ENCODE measurements at places on chromosomes 13 and 19.

GRCh38 chr19:10727685-10728201 lies 9.9 kb downstream of the DNM2 start:
- DNase-seq, result no peak

- DNase-seq, result no peak
Observed at GRCh38 chr19:54916822-54917221, 10.9 kb downstream of the NCR1 start.

GRCh38 chr13:39253774-39254173 lies 215.5 kb downstream of the NHLRC3 start:
- no peak for DNase-seq

- no peak for DNase-seq
Observed at GRCh38 chr19:54677217-54677616, 14.4 kb downstream of the LILRB4 start.

GRCh38 chr13:31638577-31638976 lies 100.7 kb upstream of the RXFP2 start:
- DNase-seq, result no peak

- no peak for DNase-seq
Observed at GRCh38 chr13:43229506-43229905, 206.1 kb downstream of the DNAJC15 start.

GRCh38 chr19:40718774-40719391 lies 2.0 kb downstream of the ITPKC start:
- DNase-seq, result no peak

GRCh38 chr13:23707674-23708073 lies 137.5 kb downstream of the TNFRSF19 start:
- DNase-seq, result no peak

- no peak for DNase-seq
Observed at GRCh38 chr19:4609878-4610511, 29.3 kb upstream of the TNFAIP8L1 start.

DNA sequence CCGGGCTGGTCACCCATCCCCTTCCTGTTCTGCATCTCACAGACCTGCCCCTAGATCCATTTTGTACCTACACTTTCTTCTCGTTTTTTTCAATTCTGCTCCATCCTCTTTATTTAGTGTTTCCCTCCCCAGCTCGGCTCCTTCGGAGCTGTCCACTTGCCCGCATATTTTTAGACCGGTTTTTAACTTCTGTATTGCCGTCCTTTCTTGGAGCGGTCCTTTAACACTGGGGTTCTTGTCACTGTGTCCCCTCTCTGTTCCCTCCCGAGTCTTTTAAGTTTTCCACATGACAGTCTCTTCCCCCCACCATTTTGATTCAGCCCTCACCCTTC lies 1.7 kb downstream of the ARHGAP35 start:
- no peak for DNase-seq

GRCh38 chr13:38042771-38043170 lies 173.2 kb upstream of the TRPC4 start:
- DNase-seq, result no peak

DNA sequence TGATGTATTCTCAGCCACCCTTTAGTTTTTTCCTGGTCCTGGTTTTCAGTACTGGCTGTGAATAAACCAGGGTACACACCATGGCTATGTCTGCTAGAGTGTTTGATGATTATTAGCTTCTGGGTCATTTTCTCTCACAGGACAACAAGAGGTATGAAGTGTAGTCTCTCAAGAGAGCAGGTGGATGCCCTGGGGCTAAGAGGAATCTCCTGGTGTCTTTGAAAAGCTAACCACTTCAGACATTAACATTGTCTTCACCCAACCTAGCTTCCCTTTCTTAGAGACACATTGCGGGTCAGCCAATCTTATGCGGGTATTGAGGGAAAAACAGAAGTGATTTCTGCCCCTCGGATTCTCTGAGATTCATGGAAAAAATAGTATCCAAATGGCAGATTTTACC lies 1.6 kb downstream of the ZNF730 start:
- DNase-seq, result no peak

DNA sequence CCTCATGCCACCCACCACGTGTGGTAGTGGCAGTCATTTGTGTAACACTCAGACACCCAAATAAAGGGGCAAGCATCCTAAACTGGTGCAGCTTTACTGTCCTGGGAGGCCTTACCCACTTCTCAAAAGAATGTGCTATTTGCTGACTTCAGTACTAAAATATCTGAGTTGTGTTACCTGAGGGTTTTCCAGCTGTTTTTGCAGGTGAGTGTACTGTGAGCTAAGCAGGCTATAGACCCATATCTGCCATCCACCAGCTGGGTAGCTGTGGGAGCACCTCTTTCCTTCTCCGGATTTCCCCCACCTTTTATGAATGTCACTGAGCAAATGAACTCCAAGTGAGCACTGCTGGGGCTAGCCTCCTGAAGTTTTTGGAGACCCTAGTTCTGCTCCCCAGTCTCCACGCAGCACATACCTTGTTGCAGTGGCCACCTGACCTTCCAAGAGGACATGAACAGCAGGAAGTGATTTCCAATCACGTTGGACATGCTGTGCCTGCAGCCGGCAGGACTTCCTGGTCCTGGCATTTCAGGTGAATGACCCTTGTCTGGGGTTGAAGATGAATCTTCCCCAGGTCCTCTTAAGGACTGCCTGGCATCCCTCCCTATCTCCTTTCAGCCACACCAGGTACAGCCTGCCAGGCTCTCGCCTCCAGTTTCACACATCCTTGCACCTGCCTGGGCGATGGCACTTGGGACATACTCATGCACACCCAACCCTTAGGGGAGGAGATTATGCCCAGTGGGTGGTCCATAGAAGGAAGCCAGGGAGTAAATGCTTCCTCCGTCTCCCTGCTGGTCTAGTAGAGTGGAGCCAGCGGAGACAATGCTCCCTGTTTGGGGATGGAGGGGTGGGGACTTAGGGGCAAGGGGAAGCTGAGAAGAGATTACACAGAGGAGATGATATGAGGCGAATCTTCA lies 109.5 kb upstream of the SPATA13 start:
- DNase-seq, result no peak

GRCh38 chr13:50319635-50320255 lies 304.5 kb downstream of the KCNRG start:
- DNase-seq, result no peak

- DNase-seq, result no peak
Observed at GRCh38 chr13:100212904-100213553, 124.1 kb downstream of the PCCA start.

DNA sequence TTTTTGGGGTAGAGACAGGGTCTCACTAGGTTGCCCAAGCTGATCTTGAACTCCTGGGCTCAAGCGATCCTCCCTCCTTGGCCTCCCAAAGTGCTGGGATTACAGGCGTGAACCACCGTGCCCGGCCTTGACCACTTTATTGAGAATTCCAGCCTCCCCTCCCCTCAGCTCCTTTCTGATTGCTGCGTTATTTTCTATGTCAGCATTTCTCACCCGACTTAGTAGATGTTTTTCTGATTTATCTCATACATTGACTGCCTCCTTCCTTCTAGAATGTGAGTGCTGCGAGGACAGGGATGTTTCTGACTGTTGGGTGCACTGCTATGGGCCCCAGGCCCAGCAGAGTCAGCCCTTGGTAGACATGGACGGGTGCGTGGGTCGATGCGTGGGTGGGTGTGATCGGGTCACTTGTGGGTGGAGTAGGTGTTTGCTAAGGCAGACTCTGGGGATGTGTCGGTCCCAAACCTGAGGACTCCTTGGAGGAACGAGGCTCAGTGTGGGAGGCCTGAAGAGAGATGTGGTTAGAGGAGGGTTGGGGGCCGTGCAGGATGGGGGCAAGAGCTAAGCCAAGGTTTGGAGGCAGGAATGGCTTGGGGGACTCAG lies 34.2 kb upstream of the NCCRP1 start:
- no peak for DNase-seq

- DNase-seq, result peak; percentile 42
Observed at GRCh38 chr13:70253834-70254233, 145.6 kb upstream of the KLHL1 start.

GRCh38 chr19:4594201-4594600 lies 34.7 kb upstream of the SEMA6B start:
- DNase-seq, result no peak

DNA sequence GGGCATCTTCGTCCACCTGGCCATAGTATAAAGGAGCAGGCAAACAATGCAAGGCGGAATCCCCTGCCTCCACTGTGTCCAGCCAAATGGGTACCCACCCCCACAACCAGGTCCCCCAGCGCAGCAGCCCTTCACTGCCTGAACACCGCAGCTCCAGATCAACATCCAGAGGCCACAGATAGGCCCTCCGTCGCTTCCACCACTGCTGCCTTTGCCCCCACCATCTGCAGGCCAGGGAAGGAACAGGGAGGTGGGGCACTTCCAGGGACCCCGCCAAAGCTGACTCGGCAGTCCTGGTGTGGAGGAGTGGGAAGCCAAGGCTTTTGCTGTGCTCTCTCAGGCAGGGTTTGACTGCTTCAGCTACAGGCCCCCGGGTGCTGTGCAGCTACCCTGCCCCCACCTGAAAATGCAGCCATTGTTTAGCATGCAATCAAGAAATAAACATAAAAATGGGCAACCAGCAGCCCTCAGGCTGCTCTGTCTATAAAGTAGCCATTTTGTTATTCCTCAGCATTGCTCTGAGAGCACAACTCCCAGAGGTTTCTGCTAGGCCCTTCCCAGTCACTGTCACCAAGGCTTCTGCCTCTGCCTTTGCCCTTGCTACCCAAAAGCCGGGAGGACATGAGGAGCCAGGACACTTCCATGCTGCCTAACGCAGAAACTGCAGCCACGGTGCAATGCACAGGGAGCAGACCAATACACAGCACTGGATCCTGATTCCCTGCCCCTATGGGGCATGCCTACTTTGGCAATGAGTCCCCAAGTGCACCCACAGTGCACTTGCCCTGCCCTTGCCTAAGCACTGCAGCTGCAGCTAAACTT lies 733.2 kb upstream of the KLHL1 start:
- no peak for DNase-seq

DNA sequence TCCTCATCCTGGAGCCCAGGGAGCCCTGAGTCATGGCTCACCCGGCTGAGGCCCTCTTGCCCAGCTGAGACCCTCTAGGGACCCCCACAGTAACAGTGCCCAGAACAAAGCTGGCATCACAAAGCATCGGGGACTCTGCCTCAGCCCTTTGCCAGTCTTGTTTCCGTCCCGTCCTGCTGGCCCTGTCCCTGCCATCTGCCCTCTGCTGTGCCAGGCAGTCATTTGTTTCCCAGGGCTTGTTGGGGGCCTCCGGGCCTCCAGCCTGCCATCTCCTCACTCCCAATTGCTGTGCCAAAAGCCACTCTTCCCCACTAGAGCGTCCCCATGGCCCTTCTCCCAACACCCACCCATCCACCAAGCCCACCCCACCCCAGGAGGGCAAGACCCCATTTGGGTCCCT lies 64.2 kb downstream of the SMARCA4 start:
- no peak for DNase-seq

GRCh38 chr19:39131255-39131755 lies 5.7 kb downstream of the PAK4 start:
- DNase-seq, result no peak

DNA sequence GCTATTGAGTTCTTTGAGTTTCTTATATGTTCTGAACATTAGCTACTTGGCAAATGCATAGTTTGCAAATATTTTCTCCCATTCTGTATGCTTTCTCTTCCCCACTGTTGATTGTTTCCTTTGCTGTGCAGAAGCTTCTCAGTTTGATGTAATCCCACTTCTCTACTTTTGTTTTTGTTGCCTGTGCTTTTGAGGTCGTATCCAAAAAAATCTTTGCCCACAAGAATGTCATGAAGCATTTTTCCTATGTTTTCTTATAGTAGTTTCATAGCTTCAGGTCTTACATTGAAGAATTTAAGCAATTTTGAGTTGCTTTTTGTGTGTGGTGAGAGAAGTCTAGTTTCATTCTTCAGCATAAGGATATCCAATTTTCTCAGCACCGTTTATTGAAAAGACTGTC lies 536.7 kb upstream of the ARGLU1 start:
- no peak for DNase-seq

DNA sequence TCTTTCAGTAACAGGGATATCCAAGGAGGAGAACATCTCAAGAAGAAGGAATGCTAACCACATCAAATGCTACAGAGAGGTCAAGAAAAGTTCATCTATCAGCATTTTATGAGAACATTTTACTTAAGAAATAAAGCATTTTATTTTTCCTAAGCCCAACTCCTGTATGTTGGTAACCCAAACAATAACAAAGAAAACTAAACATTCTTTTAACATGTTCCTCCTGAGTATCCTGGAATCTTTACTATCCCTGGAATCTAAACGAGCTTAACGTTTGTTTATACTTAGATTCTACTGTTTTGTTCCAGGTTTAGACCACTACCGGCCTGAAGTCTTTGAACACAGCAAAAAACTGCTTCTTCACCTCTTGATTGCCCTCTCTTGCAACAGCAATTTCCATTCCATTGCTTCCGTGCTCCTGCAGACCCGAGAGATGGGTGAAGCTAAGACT lies 89.7 kb downstream of the ZAR1L start:
- DNase-seq, result no peak

- no peak for DNase-seq
Observed at GRCh38 chr13:80454245-80454644, 113.3 kb upstream of the SPRY2 start.

GRCh38 chr19:1366899-1367870 lies 16.5 kb upstream of the NDUFS7 start:
- DNase-seq, result no peak

GRCh38 chr19:28210886-28211285 lies 1002.1 kb downstream of the UQCRFS1 start:
- no peak for DNase-seq

- DNase-seq, result no peak
Observed at GRCh38 chr13:33548069-33548468, 262.5 kb upstream of the STARD13 start.

DNA sequence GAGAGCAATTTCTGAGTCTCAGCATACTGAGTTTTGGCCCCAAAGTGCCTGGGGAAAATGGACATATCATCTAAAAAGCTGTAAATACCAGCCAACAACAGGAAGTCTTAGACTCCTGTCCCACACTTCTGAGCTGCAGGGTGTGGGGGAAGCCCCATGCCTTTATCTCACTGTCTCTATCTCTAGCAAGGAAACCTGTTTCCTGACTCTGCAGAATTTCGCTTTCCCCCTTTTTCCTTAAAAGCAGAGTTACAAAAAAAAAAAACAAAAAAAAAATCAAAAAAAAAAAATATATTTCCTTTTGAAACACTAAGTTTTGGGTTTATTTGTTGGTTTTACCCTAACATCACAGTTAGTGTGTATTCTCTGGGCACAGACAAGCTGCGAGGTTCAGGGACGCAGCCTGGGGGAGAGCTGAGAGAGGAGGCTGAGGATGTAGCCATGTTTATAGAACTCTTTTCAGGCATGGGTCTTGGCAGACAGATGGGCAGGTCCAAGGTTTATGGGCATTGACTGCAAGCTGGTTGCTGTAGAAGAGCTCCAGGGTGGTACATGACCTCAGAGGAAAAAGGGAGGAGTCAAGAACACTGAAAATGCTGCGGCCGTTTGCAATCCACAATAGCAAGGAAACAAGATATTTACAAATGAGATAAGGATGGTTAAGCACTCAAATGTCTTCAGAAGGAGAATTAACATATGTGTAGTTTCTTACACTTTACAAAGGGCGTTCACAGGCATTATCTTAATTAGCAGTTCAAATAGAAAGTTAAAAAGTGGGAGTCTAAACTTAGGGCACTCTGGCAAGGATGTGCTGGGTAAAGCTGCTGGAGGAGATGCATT lies 4.9 kb downstream of the MBNL2 start:
- peak; percentile 12 for DNase-seq

All from HEK293T (cell line).